Natural killer cell (primary cell): ENCODE measurements at places on chromosomes 6 and 20. TPM values are rescaled to one million over a fixed set of nuclear protein-coding genes. Genes with fewer than 3 reads are reported as not detected.

- H3K4me3 ChIP-seq, result no peak overlapping the region
- no peaks in the 10 kb centered on the region for H3K4me1 ChIP-seq
- H3K27me3 ChIP-seq, result no peaks in the 10 kb centered on the region
- no peak for DNase-seq
Measured at GRCh38 chr6:3789018-3789895, 37.7 kb upstream of the PXDC1 start.

DNA sequence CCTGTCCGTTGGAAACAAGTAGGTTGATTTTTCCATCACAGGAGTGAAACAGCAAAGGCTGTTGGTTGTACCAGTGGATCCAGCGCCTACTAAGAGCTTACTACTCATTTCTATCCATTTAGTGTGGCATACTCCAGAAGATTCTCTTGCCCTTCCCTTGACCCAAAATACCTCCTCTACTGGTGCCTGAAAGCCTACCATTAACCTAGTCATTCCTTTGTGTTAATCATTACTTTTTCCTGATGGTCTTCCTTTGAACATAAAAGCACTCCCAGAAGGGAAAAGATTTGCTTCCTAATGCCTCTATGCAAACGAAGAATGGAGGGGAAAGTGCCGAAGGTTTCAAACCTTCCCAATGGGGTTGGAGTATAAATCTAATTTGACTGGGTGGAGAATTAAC is 123.3 kb downstream of the QRSL1 start:
- H3K4me3 ChIP-seq, result no peak overlapping the region
- no peaks in the 10 kb centered on the region for H3K4me1 ChIP-seq
- no peaks in the 10 kb centered on the region for H3K36me3 ChIP-seq
- DNase-seq, result no peak

- H3K27ac ChIP-seq, result no peak overlapping the region
- H3K4me1 ChIP-seq, result no peaks in the 10 kb centered on the region
- no peak overlapping the region for H3K4me3 ChIP-seq
- no peaks in the 10 kb centered on the region for H3K36me3 ChIP-seq
Measured at GRCh38 chr6:76382201-76382600, 309.7 kb upstream of the IMPG1 start.

GRCh38 chr20:47810721-47811347 is 25.6 kb upstream of the SULF2 start:
- no peak overlapping the region for H3K27ac ChIP-seq
- no peak for DNase-seq
- no peaks in the 10 kb centered on the region for H3K4me1 ChIP-seq
- no peak overlapping the region for H3K4me3 ChIP-seq
- H3K27me3 ChIP-seq, result no peaks in the 10 kb centered on the region

SAPCD1 gene
- 6.9 TPM for total RNA-seq

GRCh38 chr20:4681401-4681800 is 40.3 kb upstream of the PRND start:
- no peak overlapping the region for H3K27ac ChIP-seq
- peaks cover 33% of the 10 kb centered on the region for H3K4me1 ChIP-seq
- H3K4me3 ChIP-seq, result no peak overlapping the region
- no peak for DNase-seq
